Activated CD4-positive, alpha-beta T cell treated with anti-CD3 and anti-CD28 coated beads for 4 hours (primary cell): ENCODE measurements at places on chromosomes 2 and 18.

GRCh38 chr18:62751977-62752376, 36.6 kb downstream of the PHLPP1 start:
- no peak for DNase-seq

GRCh38 chr2:187174582-187174981, 273.5 kb downstream of the CALCRL start:
- no peak for DNase-seq

- DNase-seq: no peak
Observed at GRCh38 chr2:109200616-109201464, 71.8 kb downstream of the SH3RF3 start.

GRCh38 chr2:37892436-37893114, 32.5 kb upstream of the RMDN2 start:
- no peak for DNase-seq

DNA sequence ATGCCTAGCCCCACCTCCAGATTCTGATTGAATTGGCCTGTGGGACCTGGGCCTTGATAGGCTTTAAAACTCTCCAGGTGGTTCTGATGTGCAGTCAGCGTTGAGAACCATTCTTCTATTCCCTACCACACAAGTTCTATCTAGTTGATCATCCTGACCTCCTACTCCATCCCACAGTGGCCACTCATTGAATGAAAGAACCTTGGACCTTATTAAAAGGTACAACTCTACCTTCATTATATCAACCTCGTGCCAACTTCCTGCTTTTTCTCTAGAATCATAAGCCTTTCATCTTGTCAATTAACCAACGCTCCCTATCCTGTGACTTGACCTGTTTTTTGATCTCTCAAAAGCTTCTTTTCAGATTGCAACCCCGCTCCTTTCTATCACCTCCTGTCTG, 55.8 kb downstream of the SLC40A1 start:
- DNase-seq: no peak

DNA sequence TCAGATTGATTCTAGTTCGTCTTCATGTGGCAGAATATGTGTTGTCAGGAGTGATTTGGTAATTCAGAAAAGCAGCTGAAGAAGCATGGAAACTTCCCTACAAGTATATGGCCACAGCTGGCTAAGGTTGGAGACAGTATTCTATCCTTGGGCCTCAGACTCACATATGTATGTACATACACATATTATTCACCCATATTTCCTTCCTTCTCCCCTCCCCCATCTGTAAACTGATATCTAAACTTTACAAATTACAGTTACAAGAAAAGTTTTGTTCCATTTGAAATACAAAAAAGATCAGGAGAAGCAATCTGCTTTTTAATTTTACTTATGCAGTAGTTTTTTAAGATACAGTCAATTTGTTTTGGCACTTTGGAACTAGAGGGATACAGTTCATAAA, 3.1 kb downstream of the SP3 start:
- no peak for DNase-seq

GRCh38 chr18:36516258-36516657, 218.7 kb downstream of the FHOD3 start:
- no peak for DNase-seq

GRCh38 chr2:191070276-191070675, 56.3 kb upstream of the STAT1 start:
- no peak for DNase-seq

DNA sequence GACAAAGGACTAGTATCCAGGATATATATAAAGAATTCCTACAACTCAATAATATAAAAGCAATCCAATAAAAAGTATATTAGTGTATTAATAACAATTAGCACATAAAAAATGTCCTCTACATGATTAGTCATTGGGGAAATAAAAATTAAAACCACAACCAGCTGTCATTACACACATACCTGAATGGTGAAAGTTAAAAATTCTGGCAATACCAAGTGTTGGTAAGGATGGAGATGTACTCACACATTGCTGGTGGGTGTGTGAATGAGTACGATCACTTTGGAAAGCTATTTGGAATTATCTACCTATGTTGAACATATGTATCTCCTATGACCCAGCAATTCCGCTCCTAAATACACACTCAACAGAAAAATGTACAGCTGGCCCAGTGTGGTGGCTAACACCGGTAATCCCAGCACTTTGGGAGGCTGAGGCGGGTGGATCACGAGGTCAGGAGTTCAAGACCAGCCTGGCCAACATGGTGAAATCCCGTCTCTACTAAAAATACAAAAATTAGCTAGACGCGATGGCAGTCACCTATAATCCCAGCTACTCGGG, 14.3 kb upstream of the NOL10 start:
- no peak for DNase-seq

DNA sequence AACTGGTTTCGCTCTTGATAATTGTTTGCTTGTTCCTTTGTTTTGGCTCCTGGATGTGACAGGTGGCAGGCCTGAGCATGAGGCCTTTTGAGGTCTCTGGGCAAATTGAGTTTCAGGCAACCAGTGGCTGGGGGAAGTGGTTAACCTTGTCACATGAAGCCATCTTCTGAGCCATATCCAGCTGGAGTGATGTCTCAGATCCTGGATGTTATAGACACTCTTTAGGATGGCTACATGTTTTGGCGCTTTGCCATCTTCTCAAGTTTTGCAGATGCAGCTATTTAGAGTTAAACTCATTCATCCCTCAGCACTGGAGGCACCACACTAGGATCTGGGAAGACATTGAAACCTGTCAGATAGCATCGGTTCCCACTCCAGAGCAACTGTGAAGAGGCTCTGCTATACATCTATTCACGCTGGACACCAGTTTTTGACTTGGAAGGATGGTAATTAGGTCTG, 25.3 kb upstream of the TACR1 start:
- DNase-seq: no peak

GRCh38 chr2:50448556-50448955, 583.4 kb downstream of the NRXN1 start:
- DNase-seq: no peak

DNA sequence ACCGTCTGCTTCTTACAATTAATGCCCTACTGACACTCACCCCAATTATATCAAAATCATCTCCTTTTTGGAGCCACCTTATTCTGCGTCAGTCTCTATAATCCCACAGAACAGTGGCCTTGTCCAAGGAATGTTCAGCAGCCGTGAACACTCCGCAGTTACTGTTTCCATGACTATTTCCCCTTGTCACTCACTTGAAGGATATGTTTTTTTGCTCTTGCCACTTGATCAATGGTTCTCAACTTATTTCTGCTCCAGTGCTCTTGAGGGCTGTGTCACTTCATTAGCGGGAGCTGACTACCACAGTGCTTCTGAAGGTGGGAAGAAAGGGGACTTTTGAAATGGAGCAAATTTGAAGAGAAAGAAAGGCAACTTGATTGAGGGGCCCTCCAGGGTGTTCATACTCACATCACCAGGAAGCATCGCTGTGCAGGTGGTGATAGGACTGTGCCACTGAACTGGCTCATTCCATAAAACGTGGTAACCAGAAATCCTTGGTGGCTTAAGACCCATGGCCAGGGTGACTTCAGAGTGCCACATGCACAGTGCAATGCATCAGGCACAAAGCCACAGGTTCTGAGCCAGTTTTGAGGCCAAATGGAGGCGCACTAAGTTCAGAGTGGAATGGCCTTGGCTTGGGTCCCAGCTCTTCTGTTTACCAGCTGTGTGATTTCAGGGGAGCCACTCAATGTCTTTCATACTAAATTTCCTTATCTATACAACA, 320.6 kb upstream of the RAB12 start:
- no peak for DNase-seq

- DNase-seq: no peak
Observed at GRCh38 chr2:30691948-30692828, 115.1 kb downstream of the CAPN13 start.

GRCh38 chr18:48428475-48429177, 19.4 kb upstream of the ZBTB7C start:
- no peak for DNase-seq

- DNase-seq: no peak
Observed at GRCh38 chr2:40372283-40372985, 79.5 kb downstream of the SLC8A1 start.

GRCh38 chr18:73283032-73283431, 415.2 kb upstream of the NETO1 start:
- DNase-seq: no peak

GRCh38 chr2:207919164-207919919, 106.0 kb downstream of the PLEKHM3 start:
- no peak for DNase-seq

DNA sequence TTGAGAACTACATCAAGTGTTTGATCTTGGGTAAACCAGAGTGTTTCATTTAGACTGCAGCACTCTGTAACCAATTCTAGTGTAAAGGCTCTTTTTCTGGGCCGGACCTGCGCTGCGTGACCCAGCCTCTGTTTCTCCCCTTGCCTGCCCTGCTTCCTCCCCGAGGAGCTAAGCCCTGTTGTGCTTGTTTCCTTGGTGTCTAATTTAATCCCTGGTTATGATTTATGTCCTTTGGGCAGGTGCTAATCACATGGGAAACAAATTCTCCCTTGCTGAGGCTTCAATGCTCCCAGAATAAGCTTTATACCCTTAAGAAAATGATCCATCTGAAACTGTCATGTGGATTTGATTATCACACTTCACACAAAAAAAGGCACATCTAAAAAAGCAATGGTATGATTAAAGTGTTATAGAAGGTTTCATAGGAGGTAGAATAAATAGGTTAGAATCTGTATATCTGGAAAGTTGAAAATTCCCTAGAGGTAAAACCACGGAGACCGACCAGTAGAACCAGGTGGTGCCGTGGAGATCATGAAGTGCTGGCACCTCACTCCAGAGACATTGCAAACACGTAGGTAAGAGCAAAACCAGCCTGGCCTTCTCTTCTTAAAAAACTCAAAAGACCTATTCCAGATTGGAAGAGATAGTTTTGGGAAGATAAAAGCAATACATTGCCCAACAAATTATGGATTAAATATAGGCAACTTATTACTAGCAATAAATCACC, 31.0 kb upstream of the SLC9A2 start:
- DNase-seq: no peak
